ENCODE measurements at places on chromosomes 11 and 22.

GRCh38 chr22:38868286-38868721 is 3.7 kb downstream of the CBX6 start:
- no peak for DNase-seq

DNA sequence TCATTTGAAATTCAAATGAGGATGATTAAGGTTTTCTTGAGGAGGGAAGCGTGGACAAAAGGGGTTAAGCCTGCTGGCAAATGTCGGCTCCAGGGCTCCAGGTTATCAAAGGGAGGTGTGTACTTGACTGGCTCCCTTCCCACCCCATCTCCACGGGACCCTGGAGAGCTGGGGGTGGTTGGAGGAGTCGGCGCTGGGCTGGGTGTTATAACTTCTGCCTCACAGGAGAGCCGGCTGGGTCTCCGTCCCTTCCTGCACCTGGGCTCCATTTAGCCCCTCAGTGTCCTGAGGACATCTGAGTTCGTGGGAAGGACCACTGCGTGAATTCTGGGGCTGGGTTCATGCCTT is 15.6 kb downstream of the POU2F3 start:
- DNase-seq = no peak

GRCh38 chr11:20010851-20011225 is 149.4 kb downstream of the DBX1 start:
- DNase-seq = no peak

- no peak for DNase-seq
Observed at GRCh38 chr22:47127441-47127871, 365.0 kb downstream of the TBC1D22A start.

DNA sequence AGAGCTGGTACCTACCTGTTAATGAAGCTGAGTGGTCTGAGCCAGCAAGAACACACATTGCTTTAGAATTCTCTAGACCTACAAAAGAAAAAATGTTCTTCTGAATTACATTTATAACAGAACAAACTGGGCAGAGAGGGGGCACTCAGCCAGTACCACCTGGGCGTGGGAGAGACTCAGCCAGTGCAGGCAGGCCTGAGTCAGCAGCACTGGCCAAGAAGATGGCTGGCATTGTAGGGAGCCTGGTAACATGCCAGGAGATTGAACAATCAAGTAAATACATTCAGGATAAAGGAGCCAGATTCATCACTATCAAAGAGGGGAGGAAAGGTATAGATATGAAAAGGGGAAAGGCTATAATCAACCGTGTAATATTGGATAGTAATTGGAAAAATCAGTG is 19.9 kb downstream of the SERGEF start:
- DNase-seq = no peak

GRCh38 chr11:41175304-41175972 is 284.0 kb downstream of the LRRC4C start:
- no peak for DNase-seq

Data from RPMI8226 (cell line).